Stomach (tissue), 19 donors: ENCODE measurements at places on chromosomes 2 and 18. TPM values are rescaled to one million over a fixed set of nuclear protein-coding genes. Genes with fewer than 3 reads are reported as not detected.
A peak's percentile ranks its signal among the peaks of the same experiment; 100 is the strongest.

DNA sequence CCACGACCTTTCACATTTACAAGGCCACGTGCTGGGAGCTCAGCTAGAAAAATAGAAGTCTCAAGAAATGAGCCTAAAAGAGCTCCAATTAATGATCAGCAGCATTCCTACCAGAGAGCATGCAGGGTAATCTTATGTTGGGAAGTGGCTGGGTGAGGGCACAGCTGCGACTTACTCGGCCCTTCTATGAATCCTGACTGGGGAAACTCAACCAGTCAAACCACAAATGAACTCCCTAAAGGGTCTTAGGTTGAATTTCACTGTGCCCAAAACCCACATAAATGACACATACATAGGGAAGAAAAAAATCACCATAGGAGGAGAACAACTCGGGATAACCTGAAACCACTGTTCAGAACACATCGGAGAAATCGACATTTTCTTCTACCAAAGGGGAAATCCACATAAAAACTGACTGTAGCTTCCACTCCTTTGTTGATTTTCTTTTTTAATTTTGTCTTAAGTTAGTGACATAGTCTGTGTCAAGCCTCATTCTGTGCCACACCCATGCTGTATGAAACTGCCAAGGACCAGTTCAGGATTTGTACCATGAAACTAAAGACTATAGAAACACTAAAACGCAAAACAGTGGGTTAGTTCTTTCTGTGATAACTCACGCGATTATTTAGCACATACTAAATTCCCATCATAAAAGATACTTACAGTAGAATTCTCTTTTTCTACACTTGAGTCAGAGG lies 54.7 kb downstream of the UXS1 start:
- DNase-seq, result peak; percentile 48

Gene POTEC
- not detected for total RNA-seq

Gene KCNE4
- 16.3 TPM for total RNA-seq

Gene CCL20
- total RNA-seq, result 14.6 TPM

DNA sequence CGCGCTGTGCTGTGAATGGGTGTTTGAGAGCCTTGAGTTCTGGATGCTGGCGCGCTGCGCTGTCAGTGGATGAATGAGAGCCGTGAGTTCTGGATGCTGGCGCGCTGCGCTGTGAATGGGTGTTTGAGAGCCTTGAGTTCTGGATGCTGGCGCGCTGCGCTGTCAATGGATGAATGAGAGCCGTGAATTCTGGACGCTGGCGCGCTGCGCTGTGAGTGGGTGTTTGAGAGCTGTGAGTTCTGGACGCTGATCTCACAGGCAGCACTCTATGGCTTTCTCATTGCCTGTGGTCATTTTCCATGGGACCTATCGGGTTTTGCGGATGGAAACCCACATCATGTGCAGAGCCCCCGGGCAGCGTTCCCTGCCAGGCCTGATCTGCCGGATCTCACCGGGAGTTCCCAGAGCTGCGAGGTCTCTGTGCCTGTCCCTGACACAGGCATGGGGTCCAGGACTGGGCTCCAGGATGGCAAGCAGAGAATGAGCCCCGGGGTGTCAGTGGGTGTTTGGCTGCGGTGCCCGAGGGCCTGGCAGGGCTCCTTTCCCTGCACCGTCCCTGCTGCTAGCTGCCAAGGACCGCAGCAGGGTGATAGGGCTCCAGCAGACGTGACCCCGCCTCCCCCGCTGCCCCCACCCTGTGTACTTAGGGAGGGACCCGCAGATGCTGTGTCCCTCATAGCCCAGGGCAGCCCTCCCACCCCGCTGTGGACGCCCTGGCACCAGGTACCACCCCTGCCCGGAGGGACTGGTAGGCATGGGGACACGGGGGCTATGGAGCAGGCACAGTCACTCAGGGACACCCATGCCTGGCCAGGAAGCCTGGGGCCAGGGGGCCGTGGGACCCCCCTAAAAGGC lies 9.7 kb downstream of the PDCD1 start:
- no peak for DNase-seq

DNA sequence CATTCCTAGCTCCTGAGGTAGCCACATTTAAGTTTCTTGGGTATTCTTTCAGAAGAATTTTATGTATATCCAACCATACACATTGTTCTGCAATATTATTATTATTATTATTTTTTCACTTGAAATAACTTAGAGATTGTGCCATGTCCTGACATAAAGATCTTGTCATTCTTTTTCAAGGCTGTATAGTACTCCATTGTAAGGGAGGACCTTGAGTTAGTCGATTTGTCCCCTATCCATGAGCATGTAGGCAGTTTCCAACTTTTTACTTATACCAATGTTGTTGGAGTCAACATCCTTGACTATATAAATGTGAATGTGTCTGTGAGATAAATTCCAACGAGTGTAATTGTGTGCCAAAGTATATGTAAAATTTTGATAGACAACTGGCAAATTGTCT lies 891 bp upstream of the EGR4 start:
- no peak for DNase-seq

Gene RAB17
- total RNA-seq, result 16.3 TPM

Gene C2orf66
- total RNA-seq, result not detected

Gene CDK15
- total RNA-seq, result 3.6 TPM

DNA sequence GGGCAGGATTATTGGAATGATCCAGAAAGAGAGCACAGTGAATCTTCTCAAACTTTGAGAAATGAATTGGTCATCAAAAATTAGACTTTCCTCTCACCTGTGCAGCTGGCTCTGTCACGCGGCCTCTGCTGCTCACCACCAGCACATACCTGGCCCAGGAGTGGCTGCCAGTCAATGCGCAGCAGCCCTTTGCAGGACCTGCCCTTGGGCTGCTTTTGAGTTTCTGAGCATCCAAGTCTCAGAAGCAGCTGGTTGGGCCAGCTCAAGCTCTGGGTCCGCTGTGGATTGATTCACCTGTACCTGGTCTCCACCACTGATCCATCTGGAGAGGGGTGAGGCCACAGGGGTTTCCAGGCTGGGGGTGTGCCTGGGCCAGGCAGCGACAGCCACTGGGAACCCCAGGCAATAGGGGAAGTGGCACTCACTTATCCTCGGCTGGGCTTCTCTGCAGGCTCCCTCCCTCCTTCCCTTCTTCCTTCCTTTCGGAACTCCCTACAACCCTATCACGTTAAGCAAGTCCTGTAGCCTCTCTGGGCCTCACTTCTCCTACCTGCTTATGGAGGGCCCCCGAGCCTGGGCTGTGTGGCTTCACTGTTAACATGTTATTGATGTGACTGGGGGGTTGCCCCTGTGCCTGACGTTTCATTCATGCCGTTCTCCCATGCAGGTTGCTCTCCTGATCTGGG lies 48.1 kb downstream of the SH3BP4 start:
- peak; percentile 71 for DNase-seq

GRCh38 chr2:176814740-176815367 lies 397.7 kb upstream of the HNRNPA3 start:
- DNase-seq, result no peak

GRCh38 chr2:6359964-6360363 lies 505.7 kb downstream of the CMPK2 start:
- DNase-seq, result no peak

GRCh38 chr2:128474962-128475361 lies 156.3 kb upstream of the HS6ST1 start:
- no peak for DNase-seq

GRCh38 chr2:188475945-188476344 lies 184.3 kb downstream of the GULP1 start:
- no peak for DNase-seq

GRCh38 chr18:23401400-23402347 lies 51.4 kb upstream of the RIOK3 start:
- DNase-seq, result peak; percentile 56

Gene IL37
- not detected for total RNA-seq

DNA sequence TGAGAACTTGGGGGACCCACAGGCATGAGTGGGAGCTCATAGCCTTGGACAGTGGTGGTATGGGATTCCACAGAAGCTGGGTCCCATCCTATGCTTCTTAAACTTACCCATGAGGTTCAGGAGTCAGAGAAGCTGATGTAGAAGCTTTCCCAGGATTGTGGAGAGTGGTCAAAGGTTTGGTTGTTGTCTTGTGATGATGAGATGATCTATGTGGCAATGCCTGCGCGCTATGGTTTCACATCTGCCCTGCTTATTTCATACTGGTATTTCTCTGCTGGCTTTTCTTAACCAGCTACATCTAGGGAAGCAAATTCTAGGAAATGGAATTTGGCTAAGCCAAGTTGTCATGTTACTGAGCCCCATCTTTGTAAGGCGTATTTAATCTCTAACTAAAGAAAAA lies 168.6 kb downstream of the ZNF407 start:
- DNase-seq, result no peak

DNA sequence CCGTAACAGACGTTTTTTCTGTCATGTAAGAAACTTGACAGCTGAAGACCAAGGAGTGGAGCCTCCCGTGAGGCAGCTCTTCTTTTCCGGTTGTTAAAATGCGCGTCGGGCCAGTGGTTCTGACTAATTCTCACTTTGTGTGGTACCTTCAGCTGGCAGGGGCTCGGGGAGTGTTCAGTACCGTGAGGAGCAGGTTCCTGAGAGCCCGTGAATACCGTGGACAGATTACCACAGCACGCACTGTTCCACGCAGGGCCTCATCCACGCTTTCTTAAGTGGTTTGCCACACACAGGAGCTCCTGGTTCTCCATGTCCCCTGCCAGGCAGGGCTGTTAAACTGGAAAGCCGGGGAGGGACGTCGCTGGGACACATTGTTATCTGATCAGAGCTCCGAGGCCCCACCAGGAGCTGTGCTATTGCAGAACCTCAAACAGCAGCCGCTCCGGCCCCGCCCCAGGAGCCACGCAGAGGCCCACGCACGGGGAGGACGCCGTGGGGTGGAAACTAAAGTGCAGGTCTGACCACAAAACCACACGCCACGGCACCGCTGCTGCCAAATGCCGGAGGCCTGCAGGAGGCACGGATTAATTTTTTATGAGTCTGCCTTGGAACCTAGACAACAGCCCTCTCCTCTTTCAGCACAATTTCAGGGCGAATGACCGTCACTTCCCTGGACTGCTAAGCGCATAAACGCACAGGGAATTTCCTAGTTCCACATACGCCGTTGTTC lies 43.3 kb downstream of the NFATC1 start:
- DNase-seq, result peak; percentile 53

- DNase-seq, result peak; percentile 18
Measured at GRCh38 chr2:218895326-218895725, 14.7 kb downstream of the WNT10A start.

Gene NEB
- 0.58 TPM for total RNA-seq

- DNase-seq, result no peak
Measured at GRCh38 chr2:200041639-200042038, 86.3 kb downstream of the MAIP1 start.

GRCh38 chr18:22813648-22814328 lies 119.3 kb upstream of the RBBP8 start:
- no peak for DNase-seq

DNA sequence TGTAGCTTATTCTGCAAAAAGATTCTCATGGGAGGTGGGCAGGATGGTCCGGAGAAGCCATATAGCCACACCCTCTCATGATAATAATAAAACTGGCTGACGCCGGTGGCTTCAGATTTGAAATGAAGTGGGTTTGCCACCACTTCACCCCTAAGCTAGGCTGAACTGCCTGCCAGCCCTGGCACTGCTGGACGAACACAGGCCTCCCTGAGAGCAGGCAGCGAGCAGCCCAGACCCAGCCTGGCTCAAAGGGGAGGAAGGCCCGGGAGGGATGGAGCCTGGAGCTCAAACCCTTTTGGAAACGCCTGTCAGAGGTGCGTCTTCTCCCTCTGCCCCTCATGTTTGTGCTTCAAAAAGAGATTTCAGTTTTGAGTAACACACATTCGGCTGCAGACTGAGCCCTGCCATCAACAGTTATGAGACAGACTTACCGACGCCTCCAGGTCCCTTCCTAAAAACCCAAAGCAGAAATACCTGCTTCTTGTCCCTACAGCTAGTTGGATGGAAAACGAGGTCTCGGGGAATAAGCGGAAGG lies 71.1 kb upstream of the HPCAL1 start:
- DNase-seq, result no peak

Gene WDFY1
- 94.5 TPM for total RNA-seq

Gene SP140
- total RNA-seq, result 2.0 TPM

GRCh38 chr18:50832754-50833153 lies 12.9 kb upstream of the MRO start:
- no peak for DNase-seq

DNA sequence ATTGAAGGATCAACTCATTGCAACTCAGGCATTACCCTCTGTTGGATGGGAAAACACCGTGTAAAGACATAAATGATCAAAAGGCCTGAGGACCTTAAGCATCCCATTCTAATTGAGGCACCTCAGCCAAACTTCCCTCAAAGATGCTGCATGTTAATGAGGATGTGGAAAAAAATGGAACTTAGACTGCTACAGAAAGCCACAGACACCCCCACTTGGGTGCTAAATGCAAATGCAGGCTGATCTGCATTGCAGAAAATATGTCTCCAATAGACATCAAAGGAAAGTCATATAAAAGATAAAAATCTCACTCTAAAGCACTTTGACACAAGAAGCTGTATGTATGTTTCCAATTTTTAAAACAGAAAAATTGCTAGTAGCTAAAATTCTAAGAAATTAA lies 504.7 kb downstream of the KCNJ3 start:
- no peak for DNase-seq

- DNase-seq, result no peak
Measured at GRCh38 chr2:66408905-66409304, 26.0 kb upstream of the MEIS1 start.

DNA sequence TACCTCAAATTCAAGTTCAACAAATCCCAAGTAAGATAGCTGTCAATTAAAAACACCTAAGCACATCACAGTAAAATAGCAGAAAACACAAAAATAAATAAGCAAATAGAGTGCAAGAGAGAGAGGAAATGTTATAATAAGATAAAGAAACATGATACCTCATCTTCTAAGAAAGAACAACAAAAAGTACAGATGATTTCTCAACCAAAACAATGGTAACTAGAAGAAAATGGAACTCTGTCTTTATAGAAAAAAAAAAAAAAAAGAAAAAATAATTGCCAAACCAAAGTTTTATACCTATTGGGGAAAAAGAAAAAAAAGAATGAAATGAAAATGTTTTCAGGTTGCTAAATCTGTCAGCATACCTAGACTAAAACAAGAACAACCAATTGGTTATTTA lies 1253.5 kb upstream of the CDH2 start:
- no peak for DNase-seq

Gene CCDC93
- total RNA-seq, result 33.3 TPM

DNA sequence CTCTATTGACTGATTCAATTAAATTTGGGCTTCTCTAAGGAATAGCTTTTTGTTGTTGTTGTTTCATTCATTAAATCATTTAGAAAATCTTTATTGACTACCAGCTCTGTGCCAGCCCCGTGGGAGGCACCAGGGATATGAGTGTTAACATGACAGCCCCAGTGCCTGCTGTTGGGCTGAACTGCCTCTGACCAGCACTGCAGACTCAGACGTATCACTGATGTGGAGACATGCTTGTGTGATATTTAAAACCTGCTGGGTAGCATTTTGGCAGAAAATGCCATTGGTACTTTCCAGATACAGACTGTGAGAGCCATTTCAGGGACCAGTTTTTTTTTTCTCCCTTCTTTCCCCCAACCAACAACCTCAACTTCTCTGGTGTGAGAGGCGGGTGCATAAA lies 38.6 kb upstream of the KCNF1 start:
- no peak for DNase-seq

- DNase-seq, result no peak
Measured at GRCh38 chr18:25123438-25124232, 228.3 kb downstream of the ZNF521 start.
